D721Med (cell line): ENCODE measurements at places on chromosomes 6 and 20.

- DNase-seq = no peak
Observed at GRCh38 chr6:604579-604978, 52.3 kb downstream of the HUS1B start.

DNA sequence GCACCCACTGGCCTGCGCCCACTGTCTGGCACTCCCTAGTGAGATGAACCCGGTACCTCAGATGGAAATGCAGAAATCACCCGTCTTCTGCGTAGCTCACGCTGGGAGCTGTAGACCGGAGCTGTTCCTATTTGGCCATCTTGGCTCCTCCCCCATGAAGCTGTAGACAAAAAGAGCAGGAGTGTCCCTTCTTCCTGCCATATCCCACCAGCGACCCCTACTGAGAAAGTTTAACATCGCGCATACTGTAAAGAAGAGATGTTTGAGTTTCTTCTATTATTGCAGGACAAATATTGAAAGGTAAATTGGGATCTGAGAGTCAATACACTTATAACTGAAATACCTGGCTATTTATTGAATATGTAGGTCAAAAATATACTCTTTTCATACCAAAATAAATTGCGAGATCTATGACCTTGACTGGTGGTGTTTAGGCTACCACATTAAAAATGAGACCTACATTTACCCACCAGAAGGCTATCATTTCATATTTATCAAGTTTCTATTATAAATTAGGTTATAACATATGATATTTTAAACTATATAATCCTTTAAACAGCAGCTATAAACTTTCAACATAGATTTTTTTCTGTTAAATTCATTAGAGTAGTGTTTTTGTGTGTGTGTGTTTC lies 586.3 kb downstream of the HTR1B start:
- no peak for DNase-seq

- DNase-seq = no peak
Observed at GRCh38 chr20:14355791-14356190, 18.4 kb upstream of the FLRT3 start.

- no peak for DNase-seq
Observed at GRCh38 chr6:130259557-130259956, 36.8 kb upstream of the SAMD3 start.

DNA sequence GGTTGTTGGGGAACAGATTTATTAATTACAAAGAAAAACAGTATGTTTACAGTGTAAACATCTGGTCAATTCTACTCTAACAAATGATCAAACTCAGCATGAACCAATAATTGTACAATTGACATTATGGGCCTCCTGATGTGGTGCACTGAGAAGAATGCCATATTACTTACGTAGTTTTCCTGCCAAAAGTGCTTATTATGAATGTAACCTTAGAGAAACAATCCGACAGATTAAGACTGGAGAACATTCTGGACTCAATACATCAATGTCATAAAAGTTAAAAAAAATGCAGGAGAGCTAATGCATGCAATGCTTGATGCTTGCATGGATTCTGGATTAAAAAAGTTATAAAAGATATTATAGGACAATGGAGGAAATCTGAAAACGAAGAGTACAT lies 69.0 kb downstream of the LYRM4 start:
- no peak for DNase-seq

DNA sequence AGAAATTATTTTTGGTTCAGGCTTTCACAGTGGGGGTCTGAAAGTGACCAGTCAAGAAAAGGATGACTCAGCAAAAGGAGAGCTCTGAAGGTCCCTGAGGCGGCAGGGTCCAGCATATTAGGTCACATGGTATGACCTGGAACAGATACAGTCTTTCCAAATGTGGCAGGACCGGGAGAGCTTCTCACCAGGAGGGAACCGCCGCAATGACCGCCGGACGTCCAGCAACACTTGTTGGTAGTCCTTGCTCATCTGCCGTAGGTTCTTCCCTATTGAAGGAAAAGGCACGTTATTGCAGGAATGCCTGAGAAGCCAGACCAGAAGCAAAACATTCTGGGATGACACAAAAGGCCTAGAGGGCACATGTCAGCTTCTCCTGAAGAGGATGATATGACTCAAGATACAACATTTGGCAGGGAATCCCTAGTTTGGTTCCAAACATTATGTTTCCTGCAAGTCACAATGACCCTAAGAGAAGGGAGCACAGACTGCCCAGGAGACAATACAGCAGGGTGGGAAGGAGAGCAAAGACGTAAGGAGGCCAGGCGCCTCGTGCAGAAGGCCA lies 17.4 kb downstream of the TBC1D20 start:
- no peak for DNase-seq

GRCh38 chr20:25015986-25016385 lies 23.4 kb upstream of the APMAP start:
- no peak for DNase-seq

GRCh38 chr20:57509665-57510237 lies 15.2 kb downstream of the CTCFL start:
- no peak for DNase-seq

DNA sequence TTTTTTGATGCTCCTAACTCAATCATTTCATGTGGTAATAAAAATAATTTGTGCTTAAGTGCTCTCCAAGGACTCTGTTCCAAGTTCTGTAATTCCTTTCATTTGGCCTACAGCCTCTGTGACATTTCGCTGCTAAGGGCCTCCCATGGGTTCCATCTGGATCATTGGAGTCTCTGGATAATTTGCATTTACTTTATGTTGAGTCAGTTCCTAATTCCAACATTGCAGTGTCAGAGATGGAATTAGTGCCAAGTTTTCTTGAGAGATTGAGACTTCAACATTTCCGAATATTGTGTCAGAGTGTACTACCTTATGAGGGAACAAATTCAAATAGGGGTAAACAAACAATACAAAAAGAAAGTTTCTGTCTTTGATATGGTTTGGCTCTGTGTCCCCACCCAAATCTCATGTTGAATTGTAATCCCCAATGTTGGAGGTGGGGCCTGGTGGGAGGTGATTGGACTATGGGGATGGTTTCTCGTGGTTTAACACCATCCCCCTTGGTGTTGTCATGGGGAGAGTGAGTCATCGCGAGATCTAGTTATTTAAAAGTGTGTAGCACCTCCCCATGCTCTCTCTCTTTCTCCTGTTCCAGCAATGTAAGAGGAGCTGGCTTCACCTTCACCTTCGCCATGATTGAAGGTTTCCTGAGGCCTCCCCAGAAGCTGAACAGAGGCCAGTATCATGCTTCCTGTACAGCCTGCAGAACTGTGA lies 244.1 kb upstream of the TBX18 start:
- no peak for DNase-seq

DNA sequence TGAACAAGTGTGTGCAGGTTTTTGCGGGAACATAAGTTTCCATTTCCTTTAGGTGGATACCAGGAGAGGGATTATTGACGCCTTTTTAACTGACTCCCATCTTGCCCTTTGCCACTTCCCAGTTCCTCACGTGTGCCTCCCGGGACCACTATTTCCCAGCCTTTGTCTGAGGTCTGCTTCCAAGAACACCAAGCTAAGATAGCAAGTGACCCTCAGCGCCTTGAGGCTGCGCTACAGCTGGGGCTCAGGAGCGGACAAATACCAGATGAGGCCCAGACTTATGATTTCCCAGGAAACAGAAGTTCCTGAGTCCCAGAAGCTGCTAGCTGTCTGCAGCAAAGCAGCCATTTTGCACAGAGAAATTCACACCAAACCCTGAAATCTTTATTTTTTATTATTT lies 216.7 kb downstream of the SYNDIG1 start:
- DNase-seq = no peak

GRCh38 chr6:144912474-144912873 lies 627.3 kb downstream of the UTRN start:
- DNase-seq = no peak

DNA sequence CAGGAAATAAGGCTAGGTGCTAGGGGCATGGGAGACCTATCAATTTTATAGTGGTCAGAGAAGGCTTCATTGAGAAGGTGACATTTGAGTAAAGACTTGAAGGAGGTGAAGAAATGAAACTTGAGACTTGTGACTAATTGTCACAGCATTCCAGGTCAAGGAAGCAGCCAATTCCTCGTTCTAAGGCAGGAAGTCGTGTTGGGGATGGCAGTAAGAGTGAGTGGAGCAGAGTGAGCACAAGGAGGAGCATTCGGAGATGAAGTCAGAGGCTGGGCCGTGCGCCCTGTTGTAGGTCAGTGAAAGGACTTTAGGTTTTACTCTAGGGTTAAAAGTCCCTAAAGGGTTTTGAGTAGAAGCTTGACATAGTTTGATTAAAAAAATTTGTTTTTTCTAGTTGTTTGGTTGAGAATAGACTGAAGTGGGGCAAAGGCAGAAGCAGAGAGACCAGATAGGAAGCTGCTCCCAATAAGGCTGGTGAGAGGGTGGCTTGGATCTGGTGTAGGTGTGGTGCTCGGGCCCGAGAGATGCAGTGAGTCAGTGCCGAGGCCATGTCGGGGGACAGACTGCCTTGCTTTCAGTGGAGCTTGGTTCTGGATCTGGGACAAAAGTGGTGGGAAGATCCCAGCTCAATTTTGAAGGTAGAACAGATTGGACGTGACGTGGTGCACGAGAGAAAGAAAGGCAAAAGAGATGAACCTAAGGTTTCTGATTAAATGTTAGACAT lies 2.6 kb upstream of the RSPH3 start:
- DNase-seq = no peak

- DNase-seq = no peak
Observed at GRCh38 chr6:133241901-133242636, 912 bp downstream of the EYA4 start.

DNA sequence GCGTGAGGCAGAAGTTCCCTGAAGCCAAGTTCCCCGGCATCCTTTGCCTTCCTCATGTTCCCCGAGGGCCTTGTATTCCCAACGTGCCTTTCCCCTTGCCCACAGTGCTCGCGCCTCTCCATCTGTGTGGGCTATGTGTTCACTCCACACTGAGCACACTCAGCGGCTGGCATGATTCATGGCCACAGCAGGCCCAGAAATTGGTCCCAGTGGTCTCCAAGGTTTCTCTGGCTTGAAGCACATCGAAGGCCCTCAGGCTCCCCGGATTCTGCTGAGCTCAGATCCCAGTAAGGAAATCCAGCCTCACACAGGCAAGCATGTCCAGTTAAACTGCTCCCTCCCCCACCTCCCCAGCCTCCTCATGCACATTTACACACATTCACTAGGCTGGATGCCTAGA lies 123.6 kb downstream of the ISM1 start:
- no peak for DNase-seq

DNA sequence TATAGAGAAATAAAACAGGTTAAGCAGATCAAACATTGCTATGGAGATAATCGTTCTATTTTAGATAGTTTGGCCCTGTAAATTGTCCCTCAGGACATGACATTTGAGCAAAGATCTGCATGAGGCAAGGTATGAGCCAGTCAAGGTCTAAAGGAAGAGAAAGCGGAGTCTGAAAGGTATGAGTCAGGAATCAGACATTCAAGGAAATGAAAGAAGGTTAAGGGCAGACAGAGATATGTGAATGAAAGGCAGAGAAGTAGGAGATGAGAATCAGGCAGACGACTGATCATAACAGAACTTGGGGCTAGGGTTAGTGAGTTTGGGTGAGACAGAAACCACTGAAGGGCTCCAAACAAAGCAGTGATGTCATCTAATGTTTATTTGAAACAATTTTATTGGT lies 775.8 kb downstream of the MAFB start:
- no peak for DNase-seq

DNA sequence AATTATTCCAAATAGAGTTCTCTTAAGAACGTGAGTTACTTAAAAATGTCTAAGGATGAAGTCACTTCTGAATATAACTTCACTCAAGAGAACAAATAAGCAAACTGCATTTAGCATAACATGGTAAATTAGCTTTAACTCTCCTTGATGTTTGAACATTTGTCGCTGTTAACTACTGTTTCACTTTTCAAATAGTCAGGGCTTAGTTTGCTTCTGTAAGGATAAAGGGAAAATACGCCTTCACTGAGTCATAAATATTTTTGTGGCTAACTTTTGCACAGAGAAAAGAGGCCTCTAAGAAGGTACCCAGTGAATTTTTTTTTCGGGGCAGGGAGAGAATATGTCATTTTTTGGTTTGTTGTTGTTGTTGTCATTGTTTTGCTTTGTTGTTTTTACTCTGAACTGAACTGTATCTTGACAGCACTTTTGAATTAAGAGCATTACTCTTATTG lies 8.1 kb downstream of the PTPN1 start:
- no peak for DNase-seq

GRCh38 chr6:33700391-33701050 lies 11.0 kb downstream of the UQCC2 start:
- no peak for DNase-seq

- no peak for DNase-seq
Observed at GRCh38 chr6:16805243-16805950, 44.1 kb upstream of the ATXN1 start.

- no peak for DNase-seq
Observed at GRCh38 chr6:142207265-142207877, 60.3 kb downstream of the VTA1 start.

DNA sequence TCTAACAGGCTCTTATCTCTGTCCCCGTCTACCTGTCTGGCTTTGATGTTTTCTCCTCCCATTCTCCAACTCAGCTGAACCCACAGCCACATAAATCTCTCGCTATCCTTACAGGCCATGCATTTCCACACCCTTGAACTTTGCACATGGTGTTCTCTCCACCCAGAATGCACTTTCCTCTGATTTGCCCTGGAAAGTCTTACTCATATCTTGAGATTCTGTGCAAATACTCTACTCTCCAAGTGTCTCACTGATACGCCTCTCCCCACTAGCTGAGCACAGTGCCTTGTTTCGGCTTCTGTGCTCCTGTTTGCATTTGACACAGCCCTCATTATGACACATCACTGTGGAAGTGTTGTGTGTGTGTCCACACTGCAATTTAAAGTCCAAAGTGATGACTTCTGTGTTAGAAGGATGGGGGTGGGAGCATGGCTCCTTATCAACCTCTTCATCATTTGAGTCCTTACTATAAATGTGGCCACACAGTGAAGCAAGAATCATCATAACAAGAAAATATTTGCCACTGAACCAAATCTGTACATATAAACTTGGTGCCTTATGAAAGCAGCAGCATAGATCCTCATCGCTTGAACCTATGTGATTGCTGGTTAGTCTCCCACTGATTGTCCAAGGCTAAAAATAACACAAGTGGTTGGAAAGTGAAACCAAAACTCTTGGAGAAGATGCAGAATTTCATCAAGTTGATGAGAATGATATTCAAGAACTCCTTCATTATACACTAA lies 5.5 kb upstream of the PRELID3B start:
- DNase-seq = no peak

- DNase-seq = no peak
Observed at GRCh38 chr6:107642861-107643328, 153.0 kb downstream of the SOBP start.
